ENCODE measurements at places on chromosomes 12 and 14. TPM values are rescaled to one million over a fixed set of nuclear protein-coding genes. Genes with fewer than 3 reads are reported as not detected.

The AKAP6 gene
- total RNA-seq: 0.45 TPM

The OR6C68 gene
- total RNA-seq: not detected

The RERGL gene
- not detected for total RNA-seq

The TESPA1 gene
- total RNA-seq: not detected

The HDAC7 gene
- total RNA-seq: 66.8 TPM

The SLCO1C1 gene
- not detected for total RNA-seq

The PIWIL1 gene
- not detected for total RNA-seq

The SMOC1 gene
- 16.4 TPM for total RNA-seq

The ACVRL1 gene
- 0.14 TPM for total RNA-seq

The CLEC4E gene
- total RNA-seq: 0.59 TPM

The KRT73 gene
- not detected for total RNA-seq

The EPYC gene
- not detected for total RNA-seq

The CLEC4C gene
- not detected for total RNA-seq

The LRRC10 gene
- total RNA-seq: not detected

The IGF1 gene
- total RNA-seq: not detected

The BCL7A gene
- 10.7 TPM for total RNA-seq

The SSTR1 gene
- not detected for total RNA-seq

The CD163L1 gene
- 0.17 TPM for total RNA-seq

The CMA1 gene
- not detected for total RNA-seq

The HVCN1 gene
- 0.59 TPM for total RNA-seq

The ADAM21 gene
- total RNA-seq: 0.05 TPM

The OAS2 gene
- total RNA-seq: 0.63 TPM

The TRMT5 gene
- 15.3 TPM for total RNA-seq

The SLC17A8 gene
- total RNA-seq: not detected

The CRIP2 gene
- total RNA-seq: 190 TPM

The KLRB1 gene
- not detected for total RNA-seq

The C14orf93 gene
- 2.4 TPM for total RNA-seq

The ACRBP gene
- 0.24 TPM for total RNA-seq

The SYT1 gene
- 5.2 TPM for total RNA-seq

The EIF2S3B gene
- total RNA-seq: 0.29 TPM

The CDKN3 gene
- 79.0 TPM for total RNA-seq

The SLC35F4 gene
- total RNA-seq: not detected

The CCDC177 gene
- total RNA-seq: 0.02 TPM

The KRT80 gene
- total RNA-seq: 36.8 TPM
